Head of caudate nucleus (tissue), 42 donors: ENCODE measurements at places on chromosomes 13 and 19.
A peak's percentile ranks its signal among the peaks of the same experiment; 100 is the strongest.

GRCh38 chr13:20938302-20938701 is 35.8 kb upstream of the XPO4 start:
- DNase-seq, result no peak

DNA sequence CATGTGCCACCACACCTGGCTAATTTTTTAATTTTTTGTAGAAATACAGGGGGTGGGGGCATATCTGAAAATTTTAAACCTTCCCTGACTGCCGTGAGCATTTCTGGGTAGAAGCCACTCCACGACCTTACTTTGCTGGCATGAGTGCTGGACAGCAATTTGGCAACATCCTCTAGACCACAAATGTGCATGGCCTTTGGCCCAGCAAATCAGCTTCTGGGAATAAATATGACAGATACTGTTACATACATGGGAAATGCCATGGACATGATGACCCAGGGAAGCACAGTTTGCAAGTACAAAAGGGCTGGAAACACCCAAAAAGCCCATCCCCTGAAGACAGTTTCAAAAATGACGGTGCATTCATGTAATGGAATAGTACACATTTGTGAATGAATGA is 3.2 kb upstream of the PVR start:
- no peak for DNase-seq

- no peak for DNase-seq
These were observed 13.6 kb downstream of the CCDC97 start for GRCh38 chr19:41323430-41324125.

DNA sequence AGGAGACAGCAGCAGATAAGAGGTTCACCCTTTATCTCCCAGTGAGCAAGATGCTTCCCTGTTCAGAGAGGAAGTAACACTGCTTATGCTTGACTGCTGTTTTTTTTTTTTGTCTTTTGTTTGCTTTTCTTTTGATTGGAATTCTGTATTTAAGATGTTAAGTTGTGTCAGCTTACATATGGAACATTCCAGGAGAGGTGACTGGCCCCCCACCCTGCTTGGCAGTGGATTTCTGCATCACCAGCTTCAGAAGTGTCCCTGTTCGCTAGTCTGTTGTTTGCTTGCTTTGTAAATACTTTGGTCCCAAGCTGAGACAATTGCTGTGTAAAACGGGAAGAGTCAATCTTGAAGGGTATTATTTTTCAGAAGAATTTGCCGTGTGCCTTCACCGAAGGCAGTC is 43.0 kb downstream of the IFT88 start:
- no peak for DNase-seq

DNA sequence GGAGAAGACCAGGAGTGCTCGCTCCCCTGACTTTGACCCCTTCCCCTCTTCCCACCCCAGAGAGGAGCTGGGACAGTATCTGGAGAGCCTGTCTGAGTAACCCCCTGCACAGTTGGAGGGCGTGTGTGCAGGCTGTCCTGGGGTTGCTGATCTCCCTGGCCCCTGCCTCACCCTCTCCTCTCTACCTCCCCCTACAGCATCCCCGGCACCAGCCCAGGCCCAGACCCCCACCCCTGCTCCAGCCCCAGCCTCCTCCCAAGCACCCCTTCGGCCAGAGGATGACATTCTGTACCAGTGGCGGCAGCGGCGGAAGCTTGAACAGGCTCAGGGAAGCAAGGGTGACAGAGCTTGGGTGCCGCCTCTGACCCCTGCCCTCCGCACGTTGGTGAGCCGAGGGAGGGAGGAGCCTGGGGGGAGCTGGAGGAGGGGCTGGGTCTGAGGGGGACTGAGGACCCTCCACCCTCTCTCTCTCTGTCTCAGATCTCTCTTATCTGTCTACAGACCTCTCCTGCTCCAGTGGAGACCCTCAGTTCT is 8.7 kb downstream of the PROSER3 start:
- no peak for DNase-seq

GRCh38 chr13:112931028-112931934 is 37.7 kb upstream of the MCF2L start:
- peak; percentile 65 for DNase-seq

DNA sequence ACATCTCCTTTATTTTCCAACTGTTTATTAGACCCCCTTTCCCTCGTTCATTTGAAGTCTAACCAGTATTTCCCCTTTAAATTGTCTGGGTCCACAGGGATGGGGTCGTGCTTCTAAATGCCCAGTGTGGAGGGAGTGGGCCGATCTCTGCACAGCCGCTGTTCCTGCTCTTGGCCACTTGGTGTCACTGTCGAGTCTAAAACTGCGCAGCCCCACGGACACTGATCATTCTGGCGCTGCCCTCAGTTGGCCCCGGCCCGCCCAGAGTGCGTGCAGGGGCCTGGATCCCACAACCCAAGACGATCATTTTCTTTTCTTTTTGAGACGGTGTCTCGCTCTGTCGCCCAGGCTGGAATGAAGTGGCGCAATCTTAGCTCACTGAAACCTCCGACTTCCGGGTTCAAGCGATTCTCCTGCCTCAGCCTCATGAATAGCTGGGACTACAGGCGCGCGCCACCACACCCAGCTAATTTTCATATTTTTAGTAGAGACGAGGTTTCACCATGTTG is 12.0 kb downstream of the WDR88 start:
- DNase-seq, result peak; percentile 61

DNA sequence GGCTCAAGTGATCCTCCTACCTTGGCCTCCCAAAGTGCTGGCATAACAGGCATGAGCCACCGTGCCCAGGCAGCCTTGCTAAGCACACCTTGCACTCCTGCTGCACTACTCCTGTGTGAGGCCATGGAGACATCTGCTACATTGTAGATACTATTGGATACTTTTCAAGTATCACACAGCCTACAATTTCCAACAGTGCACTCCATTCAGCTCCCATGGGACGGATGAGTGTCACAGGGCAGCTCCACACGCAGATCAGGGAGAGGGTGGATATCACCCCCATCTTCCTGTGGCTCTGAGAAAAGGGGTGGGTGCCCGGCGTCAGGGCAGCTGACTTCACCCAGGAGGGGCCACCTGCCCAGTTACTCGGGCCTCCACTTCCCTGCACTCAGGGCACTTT is 39.1 kb upstream of the CCNE1 start:
- DNase-seq, result no peak

DNA sequence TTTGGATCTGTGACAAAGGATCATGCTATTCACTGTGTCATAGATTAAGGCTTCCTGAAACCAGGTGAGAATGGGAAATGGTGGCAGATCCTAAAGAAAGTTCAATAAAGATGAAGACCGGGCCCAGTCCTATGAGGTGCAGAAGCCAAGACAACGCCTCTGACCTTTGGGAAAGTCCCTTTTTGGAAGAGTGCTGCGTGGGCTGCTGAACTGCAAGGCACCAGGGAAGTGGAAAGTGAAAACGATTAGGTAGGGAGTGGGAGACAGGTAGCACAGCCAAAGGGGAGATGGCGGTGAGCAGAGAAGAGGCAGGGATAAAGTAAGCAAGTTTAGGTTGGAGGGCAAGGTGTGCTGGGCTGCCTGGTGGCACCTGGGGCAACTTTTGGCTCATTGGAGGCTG is 16.3 kb downstream of the MBNL2 start:
- no peak for DNase-seq

DNA sequence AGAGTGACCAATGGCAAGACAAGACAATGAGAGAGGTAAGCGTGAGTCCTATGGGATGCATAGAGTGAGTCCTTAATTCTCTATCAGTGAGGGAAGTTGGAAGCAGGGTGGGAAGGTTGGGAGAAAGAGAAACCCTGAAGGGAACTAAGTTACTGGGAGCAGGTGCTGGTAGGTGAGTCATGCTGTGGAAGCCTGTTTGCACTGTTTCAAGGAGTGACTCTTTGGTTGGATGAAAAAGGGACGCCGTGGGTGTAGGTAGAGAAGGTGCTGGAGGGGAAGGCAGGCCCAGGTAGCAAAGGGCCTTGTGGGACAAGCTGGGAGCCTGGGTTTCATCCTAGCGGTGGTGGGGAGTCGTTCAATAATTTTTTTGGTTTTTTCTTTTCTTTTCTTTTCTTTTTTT is 21.9 kb downstream of the IGFL1 start:
- DNase-seq, result no peak

- DNase-seq, result no peak
These were observed 163.5 kb downstream of the COG6 start for GRCh38 chr13:39818953-39819352.
